CD4-positive, alpha-beta T cell treated with Interleukin-15 for 4 hours (primary cell): ENCODE measurements at places on chromosomes 1 and 21.

- no peak for DNase-seq
Measured at GRCh38 chr1:9395018-9395417, 102.3 kb downstream of the SPSB1 start.

GRCh38 chr1:28050776-28051175 lies 37.6 kb downstream of the EYA3 start:
- no peak for DNase-seq

DNA sequence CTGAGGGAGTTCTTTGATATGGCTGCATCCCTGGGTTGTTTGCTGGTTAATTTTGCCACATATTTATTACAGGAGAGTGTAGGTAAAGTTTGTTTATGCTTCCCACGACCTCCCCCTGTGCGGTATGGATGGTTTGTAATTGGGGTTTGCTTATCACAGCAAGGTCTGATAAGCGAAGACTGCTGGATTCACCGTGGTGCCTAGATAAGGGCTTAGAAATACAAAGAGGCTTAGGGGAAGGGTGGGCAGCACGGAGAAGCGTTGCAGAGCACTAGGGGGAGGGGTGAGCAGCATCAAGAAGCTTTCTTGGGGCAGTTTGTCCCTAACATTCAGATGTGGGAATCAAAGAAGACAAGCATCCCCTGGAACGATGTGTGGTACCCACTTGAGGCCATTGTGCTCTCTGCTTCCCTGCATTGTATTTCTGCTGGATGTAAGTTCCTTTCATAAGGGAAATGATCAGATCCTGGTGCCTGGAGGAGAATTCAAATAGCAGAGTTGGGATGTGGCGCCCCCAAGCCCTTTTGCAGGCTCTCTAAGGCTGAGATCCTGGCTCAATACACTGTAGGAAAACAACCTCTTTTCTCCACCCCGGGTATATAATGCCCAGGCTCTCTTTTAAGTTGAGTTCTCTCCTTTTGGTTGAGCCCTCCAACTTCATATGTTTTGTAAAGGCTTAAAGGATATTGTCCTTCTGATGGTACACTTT lies 598.1 kb upstream of the ADGRL4 start:
- DNase-seq, result no peak

DNA sequence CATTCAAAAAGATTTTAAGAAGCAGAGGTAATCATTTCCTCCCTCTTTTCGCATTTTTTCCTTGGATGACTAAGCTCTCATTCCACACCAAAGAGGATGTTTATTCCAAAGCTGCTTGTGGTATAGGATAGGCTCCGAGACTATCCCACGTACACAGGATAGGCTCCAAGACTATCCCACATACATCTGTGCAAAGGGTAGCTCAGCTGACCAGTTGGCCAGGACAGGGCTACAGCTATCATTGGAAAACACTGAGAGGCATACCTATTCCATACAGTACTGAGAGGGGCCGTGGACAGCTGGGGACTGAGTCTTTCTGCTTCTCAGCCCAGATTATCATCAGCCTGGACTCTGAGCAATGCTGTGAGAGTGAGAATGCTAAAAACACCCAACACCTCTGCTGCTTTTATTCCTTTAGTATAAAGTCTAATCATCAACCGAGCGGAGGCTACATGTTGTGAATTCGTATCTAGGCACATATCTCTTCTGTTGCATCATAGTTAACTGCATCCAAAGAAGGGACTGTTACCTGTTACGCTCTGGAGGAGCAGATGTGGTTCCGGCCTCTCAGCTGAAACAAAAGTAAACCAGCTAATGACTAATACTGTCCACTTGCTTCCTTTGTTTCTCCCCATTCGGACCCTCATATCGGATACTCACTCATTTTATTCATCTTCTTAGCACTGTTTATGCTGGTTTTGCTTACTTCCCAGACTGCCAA lies 141.0 kb downstream of the TNFSF18 start:
- DNase-seq, result no peak

DNA sequence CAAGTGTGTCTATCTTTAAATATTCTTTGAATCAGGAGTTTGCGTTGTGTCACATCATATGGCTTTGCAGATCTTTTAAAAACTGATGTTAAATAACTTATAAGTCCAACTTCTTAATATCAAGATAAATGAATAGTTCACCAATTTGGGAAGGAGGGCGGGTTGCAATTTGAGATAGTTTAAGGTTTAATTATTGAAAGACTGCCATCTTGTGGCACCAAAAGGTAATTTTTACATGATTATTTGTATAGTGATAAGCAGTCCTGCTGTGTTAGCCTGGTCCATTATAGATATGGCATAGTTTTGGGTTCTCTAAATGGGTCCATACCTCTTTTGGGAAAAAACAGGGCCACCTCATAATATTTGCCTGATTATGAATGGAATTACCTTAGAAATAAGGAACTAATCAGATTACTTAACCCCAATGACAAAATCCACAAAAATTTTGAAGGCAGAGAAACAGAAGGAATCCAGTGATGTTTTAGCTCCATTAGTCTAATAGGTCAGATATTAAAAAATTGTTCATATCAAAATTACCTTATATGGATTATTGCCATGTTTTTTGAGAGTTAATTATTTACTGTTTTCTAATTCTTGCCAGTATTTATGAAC lies 64.3 kb downstream of the PRKAA2 start:
- peak; percentile 18 for DNase-seq

GRCh38 chr1:85289848-85290335 lies 13.5 kb upstream of the BCL10 start:
- no peak for DNase-seq

GRCh38 chr1:153400244-153400643 lies 9.4 kb upstream of the S100A8 start:
- DNase-seq, result no peak

DNA sequence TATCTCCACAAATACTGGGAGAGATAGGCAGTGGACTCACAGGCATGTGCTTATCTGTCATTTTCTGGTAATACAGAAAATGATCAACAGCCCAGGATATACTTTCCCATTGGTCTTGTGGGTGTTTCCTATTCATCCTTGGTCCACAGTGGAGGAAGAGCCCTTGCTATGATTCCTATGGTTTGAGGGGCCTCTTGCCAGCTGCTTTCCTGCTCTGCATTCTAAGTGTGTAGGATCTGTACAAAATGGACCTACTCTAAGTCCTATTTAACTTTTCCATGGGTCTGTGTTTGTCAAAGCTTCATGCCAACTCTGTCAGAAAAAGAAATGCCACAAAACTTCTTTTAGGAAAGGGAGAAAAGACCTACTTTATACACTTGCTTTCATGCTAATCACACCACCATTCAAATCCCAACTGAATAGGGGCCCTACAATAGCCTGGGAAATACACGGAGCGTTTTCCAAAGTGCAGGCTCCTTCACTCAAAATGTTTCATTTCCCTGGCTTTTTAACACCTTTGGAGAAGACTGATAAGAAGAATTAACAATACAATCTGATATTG lies 16.4 kb downstream of the PLPP3 start:
- DNase-seq, result no peak

DNA sequence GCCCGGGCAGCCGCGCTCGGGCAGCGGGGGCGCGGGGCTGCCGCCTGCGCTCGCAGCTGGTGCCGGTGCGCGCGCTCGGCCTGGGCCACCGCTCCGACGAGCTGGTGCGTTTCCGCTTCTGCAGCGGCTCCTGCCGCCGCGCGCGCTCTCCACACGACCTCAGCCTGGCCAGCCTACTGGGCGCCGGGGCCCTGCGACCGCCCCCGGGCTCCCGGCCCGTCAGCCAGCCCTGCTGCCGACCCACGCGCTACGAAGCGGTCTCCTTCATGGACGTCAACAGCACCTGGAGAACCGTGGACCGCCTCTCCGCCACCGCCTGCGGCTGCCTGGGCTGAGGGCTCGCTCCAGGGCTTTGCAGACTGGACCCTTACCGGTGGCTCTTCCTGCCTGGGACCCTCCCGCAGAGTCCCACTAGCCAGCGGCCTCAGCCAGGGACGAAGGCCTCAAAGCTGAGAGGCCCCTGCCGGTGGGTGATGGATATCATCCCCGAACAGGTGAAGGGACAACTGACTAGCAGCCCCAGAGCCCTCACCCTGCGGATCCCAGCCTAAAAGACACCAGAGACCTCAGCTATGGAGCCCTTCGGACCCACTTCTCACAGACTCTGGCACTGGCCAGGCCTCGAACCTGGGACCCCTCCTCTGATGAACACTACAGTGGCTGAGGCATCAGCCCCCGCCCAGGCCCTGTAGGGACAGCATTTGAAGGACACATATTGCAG lies 3.0 kb downstream of the ARTN start:
- no peak for DNase-seq

DNA sequence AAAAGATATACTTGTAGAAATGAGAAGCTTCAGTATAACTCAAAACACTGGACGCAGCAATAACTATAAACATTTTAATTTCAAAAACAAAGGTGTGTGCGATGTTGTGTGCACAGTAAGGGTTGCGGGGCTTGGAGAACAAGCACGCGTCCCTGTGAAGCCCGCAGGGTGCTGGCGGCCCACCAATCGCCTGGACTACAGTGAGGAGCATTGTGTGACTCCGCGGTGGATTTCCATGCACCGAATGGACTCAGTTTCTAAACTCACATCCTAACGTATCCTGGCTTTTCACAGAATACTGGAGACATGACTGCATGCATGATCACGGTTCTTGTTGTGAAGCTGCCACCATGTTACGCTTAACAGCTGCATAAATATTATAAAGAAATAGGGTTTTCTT lies 33.0 kb downstream of the NTPCR start:
- no peak for DNase-seq

DNA sequence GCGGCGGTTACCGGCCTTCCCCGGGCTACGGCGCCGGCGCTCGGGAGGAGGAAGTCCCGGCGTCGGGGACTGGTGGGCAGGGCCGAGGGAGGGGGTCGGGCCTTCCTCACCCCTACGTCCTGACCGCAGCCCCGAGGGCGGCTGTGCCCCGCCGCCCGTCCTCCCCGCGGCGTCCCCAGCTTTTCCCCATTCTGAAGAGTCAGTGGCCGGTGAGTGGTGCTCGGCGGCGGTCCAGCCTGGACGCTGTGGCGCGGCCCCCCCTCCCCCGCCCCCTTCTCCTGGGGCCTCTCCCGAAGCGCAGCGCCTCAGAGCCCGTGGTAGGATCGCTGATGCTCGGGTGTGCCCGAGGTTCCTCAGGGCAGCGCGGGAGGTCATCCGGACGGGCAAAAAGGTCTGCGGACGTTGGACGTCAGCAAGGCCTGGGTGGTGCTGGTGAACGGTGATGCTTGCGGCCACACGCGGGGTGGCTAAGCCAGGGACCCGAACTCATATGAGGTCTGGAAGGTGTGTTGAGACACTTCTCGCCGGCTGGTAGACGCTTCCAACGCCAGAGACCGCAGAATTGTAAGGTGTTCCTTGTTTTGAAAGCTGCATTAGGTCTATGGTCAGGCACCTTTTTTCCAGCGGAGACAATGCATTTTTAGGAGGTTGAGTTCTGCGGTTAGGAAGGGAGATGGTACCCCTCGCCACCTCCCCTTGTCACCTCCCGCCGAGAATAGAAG lies 725 bp downstream of the SLC25A33 start:
- DNase-seq, result peak; percentile 32

DNA sequence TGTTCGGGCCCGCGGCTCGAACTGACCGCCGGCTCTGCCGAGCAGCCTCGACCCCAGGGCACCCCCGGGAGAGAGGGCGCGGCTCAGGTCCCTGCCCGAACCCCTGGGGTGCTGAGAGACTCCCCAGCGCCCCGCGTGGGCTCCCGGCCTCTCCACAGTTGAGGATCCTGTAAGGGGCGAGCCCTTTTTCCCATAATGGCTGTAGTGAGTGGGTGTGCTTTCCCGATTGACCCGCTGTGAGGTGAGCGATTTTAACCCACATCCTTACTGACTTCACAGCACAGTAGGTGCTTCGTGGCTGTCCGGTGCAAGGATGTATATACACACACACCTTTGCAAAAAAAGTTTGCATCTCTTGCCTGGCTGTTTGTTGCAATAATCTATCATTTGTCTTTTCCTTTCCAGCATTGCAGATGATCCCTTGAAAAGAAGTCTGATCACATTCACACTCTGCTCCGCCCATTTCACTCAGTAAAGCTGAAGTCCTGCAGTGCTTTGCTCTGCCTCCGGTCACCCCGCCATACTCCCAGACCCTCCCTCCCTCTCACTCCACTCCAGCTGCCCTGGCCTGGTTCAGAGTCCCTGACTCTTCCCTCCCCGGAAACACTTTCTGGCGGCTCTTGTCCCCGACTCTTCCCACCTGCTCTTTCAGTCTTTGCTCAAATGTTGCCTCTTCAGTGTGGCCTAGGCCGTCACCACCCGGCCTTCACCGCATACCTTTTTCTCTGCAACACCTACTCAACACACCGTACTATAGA lies 955 bp upstream of the UBE2G2 start:
- DNase-seq, result no peak
